Left hindlimb (tissue), 1 donor: ENCODE measurements at places on chromosomes 7 and 10.
A peak's percentile ranks its signal among the peaks of the same experiment; 100 is the strongest.

GRCh38 chr7:68107968-68108367, 1111.3 kb downstream of the TYW1 start:
- peak; percentile 31 for DNase-seq

GRCh38 chr10:113780681-113781250, 29.3 kb downstream of the PLEKHS1 start:
- DNase-seq = no peak

DNA sequence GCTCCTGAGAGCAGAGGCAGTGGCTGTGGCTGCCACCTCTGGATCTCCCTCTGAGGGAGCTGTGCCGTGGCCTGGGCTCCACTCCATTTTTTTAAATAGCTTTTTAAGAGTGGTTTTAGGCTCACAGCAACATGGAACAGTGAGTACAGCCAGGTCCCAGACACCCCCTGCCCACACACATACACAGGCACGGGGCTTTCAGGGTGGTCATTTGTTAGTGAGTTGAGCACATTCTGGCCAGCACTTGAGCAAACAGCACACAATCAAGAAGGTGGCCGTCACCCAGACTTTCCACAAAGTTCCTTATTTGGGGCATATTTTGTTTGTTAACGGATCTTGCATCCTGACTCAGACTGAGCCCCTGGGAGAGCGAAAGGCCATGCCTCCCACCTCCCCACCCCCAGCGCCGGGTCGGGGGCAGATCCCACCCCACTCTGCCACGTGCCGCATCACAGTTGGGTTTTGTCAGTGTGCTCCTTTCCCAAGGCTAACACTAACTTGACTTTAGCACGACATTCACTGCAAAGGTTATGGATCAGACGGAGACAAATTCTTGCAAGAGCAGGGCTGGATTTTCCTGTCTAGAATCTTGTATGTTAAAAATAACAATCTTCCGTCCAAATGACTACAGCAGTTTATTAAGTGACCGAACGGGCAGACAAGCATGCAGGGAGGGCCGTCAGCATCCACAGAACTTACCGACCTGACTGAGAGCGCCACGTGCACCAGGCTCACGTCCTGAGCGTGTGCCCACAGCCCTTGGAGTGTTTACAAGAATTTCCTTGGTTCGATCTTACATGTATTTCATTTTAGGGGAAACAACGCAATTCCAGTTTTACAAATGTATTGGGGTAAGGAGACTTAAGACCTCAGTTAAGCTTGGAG, 156.5 kb upstream of the NPS start:
- DNase-seq = no peak

- DNase-seq = no peak
Measured at GRCh38 chr7:146655928-146656797, 539.6 kb downstream of the CNTNAP2 start.

DNA sequence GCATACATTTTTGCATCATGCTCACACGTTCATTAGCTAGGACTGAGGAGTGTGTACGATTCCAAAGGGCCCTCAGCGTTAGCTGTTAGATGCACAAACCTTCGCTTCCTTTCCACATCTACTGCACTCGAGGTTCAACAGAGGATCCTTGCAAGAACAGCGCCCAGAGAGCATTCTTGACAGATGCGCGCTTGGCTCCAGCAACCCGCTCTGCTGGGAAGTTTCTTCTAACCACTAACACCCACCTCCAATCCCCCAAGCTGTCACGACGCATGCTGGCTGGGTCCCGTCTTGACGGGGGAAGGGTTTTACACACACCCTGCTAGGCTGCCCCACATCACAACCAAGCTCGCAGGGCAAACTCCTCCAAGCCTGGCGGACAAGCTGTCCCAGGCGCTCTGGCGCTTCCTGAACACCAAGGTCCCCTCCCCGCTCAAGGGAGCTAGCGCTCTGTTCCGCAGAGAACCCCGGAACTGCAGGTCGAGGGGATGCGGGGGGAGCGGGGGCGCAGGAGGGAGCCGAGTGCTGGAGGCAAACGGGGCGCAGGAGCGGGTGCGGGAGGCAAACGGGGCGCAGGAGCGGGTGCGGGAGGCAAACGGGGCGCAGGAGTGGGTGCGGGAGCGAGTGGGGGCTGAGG, 653 bp upstream of the ADRB1 start:
- peak; percentile 41 for DNase-seq

- DNase-seq = peak; percentile 85
Measured at GRCh38 chr10:71975087-71975870, 11.1 kb downstream of the CHST3 start.

GRCh38 chr10:73076360-73077183, 20.1 kb downstream of the P4HA1 start:
- peak; percentile 59 for DNase-seq

- no peak for DNase-seq
Measured at GRCh38 chr10:89744026-89744425, 42.6 kb downstream of the KIF20B start.

GRCh38 chr7:106692450-106693051, 31.6 kb upstream of the CCDC71L start:
- DNase-seq = no peak

DNA sequence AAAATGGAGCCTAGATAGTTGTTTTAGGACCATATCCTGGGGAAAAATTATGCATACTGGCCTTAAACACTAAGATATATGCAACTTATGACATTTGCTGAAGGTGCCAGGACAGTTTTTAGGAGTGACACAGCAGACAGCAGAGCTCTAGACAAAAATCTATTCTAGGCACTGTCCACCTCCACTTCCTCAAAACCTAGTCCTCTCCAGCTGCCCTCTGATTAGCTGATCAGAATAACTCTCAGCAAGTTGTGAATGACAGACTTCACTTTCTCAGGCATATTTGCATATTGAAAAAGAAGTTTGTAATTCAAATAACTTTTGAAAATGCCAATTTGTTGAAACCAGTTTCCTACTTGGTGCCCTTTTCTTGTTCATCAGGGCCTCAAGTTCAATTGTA, 152.3 kb upstream of the STEAP4 start:
- no peak for DNase-seq

- no peak for DNase-seq
Measured at GRCh38 chr10:110813743-110814472, 57.8 kb upstream of the PDCD4 start.

DNA sequence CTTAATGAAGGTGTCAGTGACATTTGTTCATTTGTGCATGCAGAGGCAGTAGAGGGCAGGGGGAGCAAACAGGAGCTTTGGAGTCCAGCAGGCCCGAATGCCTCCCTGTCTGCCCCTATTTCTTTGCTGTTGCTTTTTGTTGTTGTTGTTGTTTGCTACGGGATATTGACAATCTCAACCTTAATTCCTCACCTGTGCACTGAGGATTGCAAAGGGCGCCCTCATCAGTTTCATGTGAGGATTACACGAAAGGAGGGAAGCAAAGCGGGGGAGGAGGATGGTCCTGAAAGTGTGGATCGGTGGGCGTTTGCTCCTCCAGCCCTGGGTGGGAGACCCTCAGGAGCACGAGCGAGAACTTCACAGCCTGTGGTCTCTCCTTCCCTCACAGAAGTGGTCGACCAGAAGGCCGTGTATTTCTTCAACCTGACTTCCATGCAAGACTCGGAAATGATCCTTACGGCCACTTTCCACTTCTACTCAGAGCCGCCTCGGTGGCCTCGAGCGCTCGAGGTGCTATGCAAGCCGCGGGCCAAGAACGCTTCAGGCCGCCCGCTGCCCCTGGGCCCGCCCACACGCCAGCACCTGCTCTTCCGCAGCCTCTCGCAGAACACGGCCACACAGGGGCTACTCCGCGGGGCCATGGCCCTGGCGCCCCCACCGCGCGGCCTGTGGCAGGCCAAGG, 9.6 kb downstream of the GDF10 start:
- no peak for DNase-seq

- no peak for DNase-seq
Measured at GRCh38 chr7:3092468-3092867, 48.8 kb upstream of the CARD11 start.

DNA sequence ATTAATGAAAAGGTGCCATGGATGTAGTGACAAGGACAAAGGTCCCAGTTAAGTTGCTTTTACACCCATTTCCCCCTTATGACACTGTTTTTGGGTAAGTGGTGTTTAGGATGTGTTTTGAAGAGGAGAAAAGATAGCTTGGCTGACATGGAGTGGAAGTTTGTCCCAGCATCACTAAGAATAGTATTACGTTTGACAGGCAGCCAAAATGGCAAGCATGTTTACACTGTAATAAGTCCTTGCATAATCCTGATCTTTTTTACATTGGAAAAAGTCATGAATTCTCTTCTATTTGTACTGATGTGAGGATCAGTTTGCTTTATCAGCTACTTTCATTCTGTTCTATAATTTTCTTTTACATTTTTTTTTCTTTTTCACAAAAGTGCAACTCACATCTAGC, 137.8 kb downstream of the CHRM2 start:
- no peak for DNase-seq

GRCh38 chr7:18230271-18230670, 202.6 kb upstream of the PRPS1L1 start:
- DNase-seq = no peak

- DNase-seq = no peak
Measured at GRCh38 chr10:33376476-33376875, 42.0 kb upstream of the NRP1 start.

GRCh38 chr10:113368666-113369364, 184.0 kb upstream of the HABP2 start:
- no peak for DNase-seq

DNA sequence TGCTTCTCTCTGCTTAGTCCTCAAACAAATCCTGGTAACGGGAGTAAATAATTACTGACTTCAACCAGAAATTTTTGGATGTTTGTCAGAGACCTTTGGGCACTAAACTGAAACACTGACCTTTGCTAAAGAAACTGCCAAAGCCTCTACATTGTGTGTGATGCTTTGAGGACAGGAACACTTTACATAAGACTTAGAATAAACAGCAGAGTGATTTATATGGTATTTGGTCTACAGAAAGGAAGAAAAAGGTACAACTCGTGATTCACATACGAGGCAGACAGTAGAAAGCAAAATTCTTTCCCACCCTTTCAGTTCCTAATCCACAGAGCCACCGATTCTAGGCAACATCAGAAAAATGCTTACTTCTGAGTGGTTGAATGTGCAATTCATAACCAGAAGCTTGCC, 59.8 kb downstream of the SLC16A12 start:
- DNase-seq = no peak

DNA sequence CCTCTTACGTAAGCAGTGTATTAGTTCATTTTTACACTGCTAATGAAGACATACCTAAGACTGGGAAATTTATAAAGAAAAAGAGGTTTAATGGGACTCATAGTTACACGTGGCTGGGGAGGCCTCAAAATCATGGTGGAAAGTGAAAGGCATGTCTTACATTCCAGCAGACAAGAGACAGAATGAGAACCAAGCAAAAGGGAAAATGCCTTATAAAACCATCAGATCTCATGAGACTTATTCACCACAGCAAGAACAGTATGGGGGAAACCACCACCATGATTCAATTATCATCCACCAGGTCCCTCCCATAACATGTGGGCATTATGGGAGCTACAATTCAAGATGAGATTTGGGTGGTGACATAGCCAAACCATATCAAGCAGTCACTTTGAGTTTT, 126.3 kb upstream of the CXCL12 start:
- DNase-seq = no peak

GRCh38 chr7:70833726-70834125, 298.2 kb upstream of the GALNT17 start:
- DNase-seq = no peak

DNA sequence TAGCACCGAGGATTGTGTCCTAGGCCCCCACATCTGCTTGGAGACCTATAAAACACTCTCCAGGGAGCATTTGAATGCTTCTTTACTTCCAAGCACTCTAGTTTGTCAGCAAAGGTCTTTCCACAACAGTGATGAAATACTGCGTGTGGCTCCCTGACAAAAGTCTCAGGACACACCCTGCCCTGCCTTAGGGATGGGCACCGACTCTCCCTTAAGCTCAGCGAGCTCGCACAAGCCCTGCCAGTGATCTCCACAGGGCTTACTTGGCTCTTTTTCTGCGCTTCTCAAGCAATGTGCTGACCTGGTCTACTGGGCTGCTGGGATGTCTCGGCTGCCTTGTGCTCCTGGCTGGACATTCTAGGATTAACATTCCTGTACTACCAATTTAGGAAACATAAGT, 84.3 kb upstream of the MPP7 start:
- no peak for DNase-seq

- peak; percentile 75 for DNase-seq
Measured at GRCh38 chr10:78964952-78965633, 103.7 kb upstream of the ZMIZ1 start.

DNA sequence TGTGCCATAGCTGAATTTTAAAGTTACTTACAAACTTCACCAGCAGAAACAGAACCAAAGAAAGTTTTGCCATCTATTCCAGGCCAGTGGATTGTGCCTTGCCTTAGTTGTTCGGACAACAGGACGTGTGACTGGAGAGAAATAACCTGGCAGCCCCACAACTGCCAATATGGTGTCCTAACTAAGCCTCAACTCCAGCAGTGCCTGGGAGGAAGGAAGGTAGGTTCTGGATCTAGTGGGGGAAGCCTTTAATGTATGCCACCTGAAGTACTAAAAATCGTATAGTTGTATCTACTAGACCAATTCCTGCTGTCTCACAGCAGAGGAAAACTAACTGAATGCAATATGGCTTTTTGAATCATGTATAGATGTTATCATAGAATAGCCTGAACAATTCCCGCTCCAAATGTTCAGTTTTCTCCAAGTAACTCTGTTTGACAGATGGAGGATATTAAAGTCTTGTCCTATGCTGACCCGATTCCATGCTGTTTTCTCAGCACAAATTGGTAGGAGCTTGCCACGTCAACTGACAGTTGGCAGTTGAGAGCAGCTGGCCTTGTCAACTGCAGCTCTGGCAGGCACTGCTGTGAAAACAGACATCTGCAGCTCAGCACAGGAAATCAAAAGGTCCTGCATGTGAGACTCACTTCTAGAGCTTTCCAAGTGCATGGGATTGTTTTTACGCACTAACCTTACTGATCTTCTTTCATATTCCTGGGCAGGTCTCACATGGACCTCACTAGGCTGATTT, 84.5 kb upstream of the WNT16 start:
- peak; percentile 63 for DNase-seq

GRCh38 chr10:16992611-16993119, 136.9 kb downstream of the CUBN start:
- DNase-seq = no peak

DNA sequence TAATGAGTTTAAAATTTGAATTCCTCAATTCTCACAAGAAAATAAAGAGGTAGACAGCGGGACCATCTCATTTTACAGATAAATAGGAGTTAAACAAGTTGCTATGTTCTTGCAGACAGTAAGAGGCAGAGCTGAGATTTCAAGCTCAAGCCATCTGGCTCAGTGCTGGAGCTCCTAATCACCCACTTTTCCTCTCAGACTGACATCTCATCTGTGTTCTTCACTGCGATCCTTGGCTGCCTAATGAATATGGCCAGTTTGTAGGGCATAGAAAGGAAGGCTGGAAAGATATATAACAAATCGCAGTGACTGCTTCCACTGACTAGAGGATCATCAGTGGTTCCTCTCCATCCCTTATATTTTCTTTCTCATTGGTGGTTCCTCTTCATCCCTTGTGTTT, 151.2 kb downstream of the MPP7 start:
- no peak for DNase-seq

DNA sequence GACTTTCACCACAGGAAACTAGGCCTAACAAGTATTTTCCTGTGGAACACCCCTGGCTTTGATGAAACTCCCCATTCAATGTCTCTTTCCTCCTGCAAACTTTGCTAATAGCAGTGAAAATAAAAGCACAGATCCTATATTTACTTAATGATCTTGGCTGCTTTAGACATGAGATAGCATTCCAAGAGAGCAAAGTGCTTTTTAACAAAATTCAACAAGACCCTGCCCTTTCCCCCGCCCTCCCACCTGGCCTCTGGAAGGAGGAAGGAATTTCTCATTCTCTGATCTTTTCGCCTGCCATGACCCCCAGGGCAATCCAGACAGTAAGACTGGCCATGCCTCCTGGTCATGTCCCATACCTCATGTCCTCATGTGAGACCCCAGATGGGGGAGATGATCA, 185.7 kb downstream of the KCNMA1 start:
- DNase-seq = no peak
